ENCODE measurements at places on chromosomes 1 and 21.
A peak's percentile ranks its signal among the peaks of the same experiment; 100 is the strongest.

DNA sequence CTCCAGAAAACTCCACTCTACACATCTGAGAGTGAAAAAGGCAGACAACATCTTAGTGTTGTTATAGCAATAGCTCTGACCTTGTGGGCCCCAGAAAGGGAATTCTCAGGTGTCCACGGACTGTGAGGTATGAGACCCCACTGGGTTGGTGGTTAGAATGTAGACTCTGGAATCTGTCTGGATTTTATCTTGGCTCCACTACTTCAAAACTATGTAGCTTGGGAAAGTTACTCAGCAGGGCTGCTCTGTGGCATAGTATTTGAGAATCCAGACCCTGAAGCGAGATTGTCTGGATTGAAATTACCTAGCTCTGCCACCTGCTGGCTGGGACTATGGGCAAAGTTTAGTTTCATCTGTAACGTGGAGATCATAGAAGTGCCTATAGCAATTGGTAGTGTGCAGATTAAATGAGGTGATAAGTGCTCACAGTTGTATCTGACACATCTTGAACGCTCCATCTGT is 25.8 kb downstream of the PRDM2 start:
- DNase-seq = peak; percentile 92

DNA sequence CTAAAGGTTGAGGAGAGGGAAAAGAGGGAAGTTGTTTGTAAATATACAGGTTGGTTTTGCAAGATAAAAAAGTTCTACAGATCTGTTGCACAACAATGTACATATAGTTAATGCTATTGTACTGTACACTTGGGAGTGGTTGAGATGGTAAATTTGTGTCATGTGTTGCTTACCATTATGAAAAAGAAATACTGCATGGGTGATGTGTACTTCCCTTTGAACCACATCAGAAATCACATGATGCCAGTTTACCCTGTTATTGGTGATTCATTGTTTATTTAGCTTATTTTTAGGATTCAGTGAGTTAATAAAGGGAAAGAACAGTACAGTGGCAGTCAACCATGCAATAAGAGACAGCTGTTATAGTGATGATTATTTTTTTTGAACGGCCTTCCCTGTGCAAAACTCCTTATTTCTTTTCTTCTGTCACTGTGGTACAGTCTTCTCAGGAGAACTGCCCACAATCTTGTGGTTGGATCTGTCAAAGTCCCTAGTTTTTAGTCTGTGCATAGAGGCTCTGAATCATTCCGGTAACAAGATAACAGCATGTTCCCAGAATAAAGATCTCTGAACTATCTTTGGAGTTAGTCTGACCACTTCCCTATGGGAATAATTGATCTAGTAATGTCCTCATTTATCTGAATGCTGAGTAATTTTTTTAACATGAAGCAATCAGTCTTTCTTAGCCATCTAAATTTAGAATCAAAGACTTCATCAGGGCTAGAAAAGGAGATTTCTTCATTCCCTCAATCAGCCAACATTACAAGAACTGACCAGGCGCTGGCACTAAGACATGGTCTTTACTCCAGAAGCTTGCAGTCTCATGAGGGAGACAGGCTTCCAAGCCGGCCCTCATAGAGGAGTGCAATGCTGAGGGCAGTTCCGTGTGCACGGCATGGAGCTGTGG is 84.2 kb downstream of the SH3GLB1 start:
- peak; percentile 79 for DNase-seq

GRCh38 chr1:153494976-153495535 is 34.6 kb upstream of the S100A7 start:
- peak; percentile 45 for DNase-seq

DNA sequence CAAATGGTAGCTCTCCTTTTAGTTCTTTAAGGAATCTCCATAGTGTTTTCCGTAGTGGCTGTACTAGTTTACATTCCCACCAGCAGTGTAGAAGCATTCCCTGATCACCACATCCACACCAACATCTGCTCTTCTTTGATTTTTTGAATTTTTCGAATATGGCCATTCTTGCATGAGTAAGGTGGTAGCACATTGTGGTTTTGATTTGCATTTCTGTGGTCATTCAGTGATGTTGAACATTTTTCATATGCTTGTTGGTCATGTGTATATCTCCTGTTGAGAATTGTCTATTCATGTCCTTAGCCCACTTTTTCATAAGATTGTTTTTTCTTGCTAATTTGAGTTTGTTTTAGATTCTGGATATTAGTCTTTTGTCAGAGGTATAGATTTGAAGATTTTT is 84.6 kb upstream of the B3GALT2 start:
- DNase-seq = peak; percentile 90

DNA sequence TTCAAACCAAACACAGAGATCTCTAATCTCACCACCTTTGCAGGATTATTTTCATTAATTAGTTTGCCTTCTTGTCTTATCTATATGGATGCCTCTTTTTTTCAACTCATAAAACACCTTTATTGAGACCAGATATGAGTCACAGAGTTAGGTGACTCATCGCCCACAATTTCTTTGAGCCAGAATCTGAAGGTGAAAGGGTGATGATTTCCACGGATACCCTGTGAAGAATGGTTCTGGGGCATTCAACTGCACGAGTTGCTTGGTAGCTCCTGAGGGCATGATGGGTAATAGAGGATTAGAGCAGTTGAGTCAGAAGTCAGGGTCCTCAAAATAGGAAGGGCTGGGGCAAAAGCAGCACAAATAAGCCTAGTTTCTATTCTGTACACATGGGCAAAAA is 128.2 kb downstream of the TBX19 start:
- DNase-seq = no peak

GRCh38 chr1:56831871-56832693 is 12.9 kb upstream of the FYB2 start:
- DNase-seq = peak; percentile 97

DNA sequence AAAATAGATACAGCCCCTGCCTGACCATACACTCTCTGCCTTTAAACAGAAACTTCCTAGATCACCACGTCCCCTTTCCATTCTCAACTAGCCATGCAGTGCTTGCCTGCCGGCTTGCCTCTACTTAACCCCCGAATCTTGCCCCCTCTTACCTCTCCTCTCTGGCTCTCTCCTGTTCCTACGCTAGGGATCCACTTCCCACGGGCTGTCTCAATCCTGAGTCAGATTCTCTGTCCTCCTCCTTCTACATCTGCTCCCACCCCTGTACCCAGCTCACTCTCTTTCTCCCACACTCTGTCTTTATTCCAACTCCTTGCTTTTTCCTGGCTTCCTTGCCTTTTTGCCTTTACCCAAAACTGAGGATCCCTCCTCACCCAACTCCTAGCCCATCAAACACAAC is 29.3 kb downstream of the ATF3 start:
- DNase-seq = peak; percentile 47

DNA sequence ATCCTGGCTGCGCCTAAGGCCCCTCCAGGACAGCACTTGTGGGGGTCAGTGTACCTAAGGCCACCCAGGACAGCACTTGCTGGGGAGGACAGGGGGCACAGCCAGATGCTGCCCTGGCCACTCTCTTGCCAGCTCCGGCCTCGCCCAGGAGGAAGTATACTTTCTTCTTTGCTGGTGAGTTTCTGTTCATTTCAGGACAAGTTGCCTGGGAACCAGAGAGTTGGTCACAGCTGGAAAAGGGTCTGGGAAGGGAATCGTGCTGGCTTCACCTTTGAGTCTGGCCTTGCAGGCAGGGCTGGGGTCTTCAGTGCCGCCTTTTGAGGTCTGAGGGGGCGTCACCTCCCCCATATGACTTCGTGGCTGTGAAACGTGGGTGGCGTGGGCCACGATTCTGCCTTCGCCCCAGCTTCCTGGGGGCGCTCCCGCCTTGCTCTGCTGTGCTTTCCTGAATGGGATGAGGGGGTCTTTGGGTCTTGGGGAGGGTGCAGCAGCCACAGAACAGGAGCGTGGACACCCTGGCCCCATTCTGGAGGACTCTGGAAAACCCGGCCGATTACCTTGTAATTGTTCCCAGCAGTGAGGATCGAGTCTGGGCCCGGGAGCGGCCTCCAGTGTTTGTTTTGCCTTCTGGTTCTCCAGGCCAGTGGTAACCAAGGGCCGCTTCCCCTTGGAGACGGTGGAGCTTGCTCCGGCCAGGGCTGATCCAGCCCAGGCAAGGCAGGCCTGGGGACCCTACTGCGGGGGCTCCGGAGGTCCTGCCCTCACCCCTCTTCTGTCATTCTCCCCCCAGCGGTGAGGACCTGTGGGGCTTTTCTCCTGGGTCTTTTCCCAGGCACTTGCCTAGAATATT is 45.9 kb downstream of the SPSB1 start:
- DNase-seq = peak; percentile 44

DNA sequence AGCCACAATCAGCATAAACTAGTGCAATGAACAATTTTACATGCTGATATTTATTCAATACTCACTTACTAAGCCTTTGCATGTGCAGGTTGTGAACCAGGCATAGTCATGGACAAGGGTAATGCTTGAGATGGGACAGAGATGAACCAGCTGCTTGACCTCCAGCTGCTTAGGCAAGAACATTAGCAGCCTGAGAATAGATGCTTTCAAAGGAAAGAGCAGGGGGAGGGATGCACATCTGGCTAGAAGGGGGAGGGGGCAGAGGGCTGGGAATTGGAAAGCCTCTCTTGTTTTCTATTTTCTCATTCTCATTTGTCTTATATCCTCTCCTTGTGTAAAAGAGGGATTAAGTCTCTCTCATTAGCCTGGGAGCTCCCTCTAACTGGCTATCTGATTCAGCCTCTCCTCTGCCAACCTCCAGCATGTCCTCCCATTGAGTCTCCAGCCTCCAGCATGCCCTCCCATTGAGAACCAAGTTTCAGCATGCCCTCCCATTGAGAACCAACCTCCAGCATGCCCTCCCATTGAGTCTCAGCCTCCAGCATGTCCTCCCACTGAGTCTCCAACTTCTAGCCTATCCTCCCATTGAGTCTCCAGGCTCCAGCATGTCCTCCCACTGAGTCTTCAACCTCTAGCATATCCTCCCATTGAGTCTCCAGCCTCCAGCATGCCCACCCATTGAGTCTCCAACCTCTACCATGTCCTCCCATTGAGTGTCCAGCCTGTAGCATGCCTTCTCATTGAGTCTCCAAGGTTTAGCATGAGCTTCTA is 38.4 kb upstream of the TRABD2B start:
- DNase-seq = no peak
